Chondrocyte (in vitro differentiated cells): ENCODE measurements at places on chromosomes 1 and 21. TPM values are rescaled to one million over a fixed set of nuclear protein-coding genes. Genes with fewer than 3 reads are reported as not detected.
A peak's percentile ranks its signal among the peaks of the same experiment; 100 is the strongest.

DNA sequence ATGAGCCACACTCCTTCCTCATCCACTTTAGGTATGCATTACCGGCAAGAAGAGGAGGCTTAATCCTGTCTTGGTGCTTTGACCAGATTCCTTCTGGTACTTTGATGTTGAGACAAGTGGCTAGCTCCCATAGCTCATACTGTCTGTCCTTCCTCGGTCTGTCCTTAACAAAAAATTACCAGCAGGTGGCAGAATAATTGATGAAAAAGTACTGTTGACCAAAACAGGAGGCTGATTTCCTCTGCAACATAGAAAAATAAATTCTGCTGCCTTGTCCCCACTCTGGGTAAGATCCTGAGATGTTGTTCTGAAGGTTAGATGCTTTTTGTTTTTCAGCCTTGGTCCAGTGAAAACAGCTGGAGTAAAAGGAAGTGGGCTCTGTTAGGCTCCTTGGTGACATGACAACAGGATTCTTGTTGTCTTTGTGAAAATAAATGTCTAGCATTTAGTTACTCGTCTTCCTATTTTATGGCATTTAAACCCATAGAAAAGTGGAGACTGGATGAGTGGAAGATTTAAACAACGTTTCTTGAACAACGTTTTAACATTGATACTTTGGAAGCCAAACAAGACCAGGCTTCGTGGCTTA lies 11.2 kb upstream of the HJV start:
- no peak overlapping the region for H3K4me3 ChIP-seq
- H3K36me3 ChIP-seq: no peaks in the 10 kb centered on the region
- no peaks in the 10 kb centered on the region for H3K27me3 ChIP-seq

Gene BRWD1
- total RNA-seq: 26.5 to 33.0 TPM (median 28.4 TPM) in 3 replicates

GRCh38 chr1:15669074-15669473 lies 15.0 kb upstream of the PLEKHM2 start:
- no peak for DNase-seq
- H3K27ac ChIP-seq: no peak overlapping the region
- H3K4me3 ChIP-seq: no peak overlapping the region
- H3K36me3 ChIP-seq: peaks cover 1% of the 10 kb centered on the region
- no peaks in the 10 kb centered on the region for H3K4me1 ChIP-seq
- no peaks in the 10 kb centered on the region for H3K27me3 ChIP-seq

GRCh38 chr1:114558544-114558943 lies 22.9 kb downstream of the BCAS2 start:
- no peak for DNase-seq
- no peaks in the 10 kb centered on the region for H3K27me3 ChIP-seq
- H3K4me3 ChIP-seq: no peak overlapping the region
- H3K27ac ChIP-seq: no peak overlapping the region

Gene ZNF697
- 9.4 to 13.6 TPM (median 13.3 TPM) in 3 replicates for total RNA-seq

GRCh38 chr21:44377922-44378645 lies 24.7 kb downstream of the TRPM2 start:
- no peak overlapping the region for H3K27ac ChIP-seq
- no peaks in the 10 kb centered on the region for H3K36me3 ChIP-seq
- DNase-seq: no peak
- no peak overlapping the region for H3K4me3 ChIP-seq
- H3K27me3 ChIP-seq: peaks cover 46% of the 10 kb centered on the region
- no peaks in the 10 kb centered on the region for H3K4me1 ChIP-seq

GRCh38 chr1:154154534-154155191 lies at the start of gene NUP210L:
Gene NUP210L (minus strand): TSS chr1:154155073.
- H3K27me3 ChIP-seq: no peaks in the 10 kb centered on the region
- H3K4me1 ChIP-seq: peaks cover 60% of the 10 kb centered on the region
- H3K4me3 ChIP-seq: no peak within 1 kb of the TSS
- no peak for DNase-seq
- peaks cover 14% of the 10 kb centered on the region for H3K36me3 ChIP-seq

GRCh38 chr21:15071009-15071408 lies 6.2 kb upstream of the NRIP1 start:
- H3K4me3 ChIP-seq: no peak overlapping the region
- H3K4me1 ChIP-seq: peaks cover 4% of the 10 kb centered on the region
- H3K27ac ChIP-seq: no peak overlapping the region

- no peak overlapping the region for H3K27ac ChIP-seq
- no peaks in the 10 kb centered on the region for H3K4me1 ChIP-seq
- no peaks in the 10 kb centered on the region for H3K27me3 ChIP-seq
- no peaks in the 10 kb centered on the region for H3K36me3 ChIP-seq
- H3K4me3 ChIP-seq: no peak overlapping the region
Measured at GRCh38 chr1:167651161-167651693, 21.2 kb downstream of the RCSD1 start.

- H3K36me3 ChIP-seq: peaks cover 4% of the 10 kb centered on the region
- H3K27me3 ChIP-seq: no peaks in the 10 kb centered on the region
- H3K4me3 ChIP-seq: no peak overlapping the region
- DNase-seq: no peak
Measured at GRCh38 chr1:151259351-151259750, 4.8 kb downstream of the PSMD4 start.

DNA sequence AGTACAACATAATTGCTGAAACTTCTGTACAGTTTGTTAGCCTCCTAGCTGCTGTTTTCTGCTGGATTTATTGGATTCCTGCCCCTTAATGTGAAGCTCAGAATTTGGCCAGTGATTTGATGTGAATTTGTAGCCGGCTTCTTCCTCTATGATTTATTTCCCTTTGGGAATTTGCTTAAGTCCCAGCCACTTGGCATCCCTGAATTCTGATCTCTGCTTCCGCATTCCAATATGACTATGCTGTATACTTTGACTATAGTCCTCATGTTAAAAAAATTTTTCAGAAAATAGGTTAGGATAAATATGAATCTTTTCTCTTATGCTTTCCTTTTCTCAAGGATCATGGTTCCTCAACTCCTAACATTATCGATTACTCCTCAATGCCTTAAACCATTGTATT lies 12.4 kb upstream of the LRIF1 start:
- H3K4me1 ChIP-seq: no peaks in the 10 kb centered on the region
- H3K27me3 ChIP-seq: peaks cover 5% of the 10 kb centered on the region
- peaks cover 2% of the 10 kb centered on the region for H3K36me3 ChIP-seq
- H3K4me3 ChIP-seq: no peak overlapping the region

DNA sequence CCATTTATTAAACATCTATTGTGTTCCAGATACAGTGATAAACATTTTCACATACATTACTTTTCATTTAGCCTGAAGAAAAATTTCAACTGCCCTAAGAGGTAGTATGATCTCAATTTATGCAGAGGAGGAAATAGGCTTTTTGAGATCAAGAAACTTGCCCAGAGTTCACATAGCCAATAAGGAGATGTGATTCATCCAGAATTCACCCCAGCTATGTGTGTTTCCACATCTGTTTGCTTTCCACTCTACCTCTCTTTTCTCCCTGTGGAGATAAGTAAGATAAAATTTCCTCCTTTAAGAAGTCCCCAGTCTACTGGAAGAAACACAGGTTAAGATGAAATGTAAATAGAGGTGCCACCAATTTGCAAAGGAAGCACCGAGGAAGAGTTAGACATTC lies 199.7 kb upstream of the C8B start:
- H3K36me3 ChIP-seq: no peaks in the 10 kb centered on the region
- H3K27ac ChIP-seq: no peak overlapping the region
- H3K4me1 ChIP-seq: no peaks in the 10 kb centered on the region
- H3K4me3 ChIP-seq: no peak overlapping the region
- no peak for DNase-seq

GRCh38 chr1:180252638-180253536 lies 22.8 kb downstream of the LHX4 start:
- no peak overlapping the region for H3K4me3 ChIP-seq
- H3K27me3 ChIP-seq: peaks cover 16% of the 10 kb centered on the region
- H3K27ac ChIP-seq: no peak overlapping the region
- no peaks in the 10 kb centered on the region for H3K36me3 ChIP-seq
- no peak for DNase-seq

Gene C1orf210
- not detected in 3 replicates for total RNA-seq

Gene LEPROT
- total RNA-seq: 117 to 128 TPM (median 121 TPM) in 3 replicates

DNA sequence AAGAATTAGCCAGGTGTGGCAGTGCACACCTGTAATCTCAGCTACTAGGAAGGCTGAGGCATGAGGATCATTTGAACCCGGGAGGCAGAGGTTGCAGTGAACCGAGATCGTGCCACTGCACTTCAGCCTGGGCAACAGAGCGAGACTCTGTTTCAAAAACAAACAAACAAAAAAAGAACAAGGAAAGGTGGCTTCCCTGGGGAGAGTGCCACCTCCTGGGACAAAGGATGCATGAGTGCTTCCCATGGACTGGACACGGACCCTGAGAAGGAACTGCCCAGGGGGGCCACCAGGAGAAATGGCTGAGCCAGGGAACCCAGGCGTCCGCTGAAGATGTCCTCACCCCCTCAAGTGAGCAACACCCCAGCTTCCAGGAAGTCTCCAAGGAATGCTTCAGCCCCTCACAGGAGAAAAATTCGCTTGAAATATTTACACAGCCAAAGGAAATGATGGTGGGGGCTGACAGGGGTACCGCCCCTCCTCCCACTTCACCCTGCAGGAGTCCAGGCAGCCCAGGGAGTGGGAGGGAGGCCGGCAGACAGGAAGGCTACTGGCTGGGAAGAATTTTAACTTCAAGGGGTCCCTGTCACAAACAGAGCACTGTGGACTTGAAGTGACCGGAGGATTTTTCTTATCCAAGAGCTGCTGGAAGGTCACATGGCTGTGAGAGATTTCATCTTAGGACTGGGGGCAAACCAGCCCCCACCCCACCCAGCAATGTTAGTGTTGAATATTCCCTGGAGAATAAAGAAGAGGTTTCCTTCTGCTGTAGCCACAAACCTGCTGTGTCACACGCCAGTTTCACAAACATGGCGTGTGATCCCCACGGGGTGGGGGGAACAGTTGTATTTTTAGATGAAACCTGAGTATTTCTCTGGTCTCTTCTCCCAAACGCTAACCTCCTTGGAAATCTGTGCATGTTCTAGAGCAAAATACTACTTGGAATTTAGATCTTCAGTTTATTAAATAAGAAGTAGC lies 90.8 kb upstream of the SLC25A33 start:
- peaks cover 83% of the 10 kb centered on the region for H3K4me1 ChIP-seq
- no peaks in the 10 kb centered on the region for H3K36me3 ChIP-seq
- H3K27me3 ChIP-seq: no peaks in the 10 kb centered on the region

DNA sequence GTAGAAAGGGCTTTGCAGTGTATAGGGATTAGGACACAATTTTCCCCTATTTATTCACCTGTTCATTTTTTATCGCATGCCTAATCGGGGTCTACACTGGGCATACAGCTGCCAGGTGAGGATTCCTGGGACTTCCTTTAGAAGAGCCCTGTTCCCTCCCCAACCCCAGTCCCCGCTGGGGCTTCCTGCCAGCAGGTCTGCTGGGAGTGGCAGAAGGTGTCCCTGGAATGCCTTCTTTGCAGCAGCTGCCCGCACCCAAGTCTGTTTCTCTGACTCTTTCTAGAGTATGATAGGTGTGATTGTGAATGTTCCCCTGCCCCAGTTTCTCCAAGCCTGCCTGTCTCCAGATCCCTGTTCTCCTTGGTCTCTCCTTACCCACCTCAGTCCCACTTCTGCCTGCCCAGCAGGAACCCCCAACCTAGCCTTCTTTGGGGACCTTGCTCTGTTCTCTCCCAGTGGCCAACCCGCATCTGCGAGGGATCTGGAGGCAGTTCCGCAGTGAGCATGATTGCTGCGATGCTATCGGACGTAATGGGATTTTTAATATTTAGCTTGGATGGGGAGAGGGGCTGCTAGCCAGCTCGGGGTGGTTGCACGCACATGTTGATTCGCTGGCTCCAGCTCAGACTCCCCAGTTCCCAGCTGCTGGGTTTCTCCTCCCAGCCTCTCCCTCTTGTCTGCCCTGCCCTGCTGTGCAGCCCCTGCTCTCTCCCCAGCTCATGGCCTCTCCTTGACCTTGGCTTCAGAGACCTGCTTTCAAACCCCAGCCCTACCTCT lies 79.8 kb downstream of the EPHB2 start:
- no peak overlapping the region for H3K4me3 ChIP-seq
- H3K4me1 ChIP-seq: peaks cover 18% of the 10 kb centered on the region
- H3K36me3 ChIP-seq: no peaks in the 10 kb centered on the region
- H3K27me3 ChIP-seq: no peaks in the 10 kb centered on the region
- H3K27ac ChIP-seq: no peak overlapping the region
- DNase-seq: no peak

- H3K27me3 ChIP-seq: no peaks in the 10 kb centered on the region
- no peak overlapping the region for H3K4me3 ChIP-seq
- no peak overlapping the region for H3K27ac ChIP-seq
- no peaks in the 10 kb centered on the region for H3K36me3 ChIP-seq
- DNase-seq: no peak
- no peaks in the 10 kb centered on the region for H3K4me1 ChIP-seq
Measured at GRCh38 chr1:83718338-83718737, 280.6 kb downstream of the TTLL7 start.

DNA sequence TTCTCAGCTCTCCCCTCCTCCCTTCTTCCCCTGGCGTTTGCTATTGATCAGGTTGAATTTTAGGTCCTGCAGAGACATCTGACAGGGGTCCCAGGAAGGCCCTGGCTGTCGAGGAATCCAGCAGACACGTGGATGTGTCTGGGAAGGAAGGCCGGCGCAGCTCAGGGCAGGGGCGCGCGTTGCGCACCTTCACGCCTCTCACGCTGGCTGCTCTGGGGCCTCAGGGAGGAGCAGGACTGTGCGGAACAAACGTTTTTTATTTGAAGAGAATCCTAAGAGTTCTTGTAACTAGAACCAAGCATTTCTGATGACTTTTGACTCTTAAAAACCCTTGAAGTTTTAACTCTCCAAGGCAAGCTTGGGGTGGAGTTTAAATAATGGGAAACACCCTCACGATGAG lies 54.2 kb downstream of the SLC37A1 start:
- no peak for DNase-seq
- no peak overlapping the region for H3K27ac ChIP-seq
- H3K27me3 ChIP-seq: no peaks in the 10 kb centered on the region
- no peaks in the 10 kb centered on the region for H3K4me1 ChIP-seq
- no peak overlapping the region for H3K4me3 ChIP-seq
- H3K36me3 ChIP-seq: peaks cover 7% of the 10 kb centered on the region

DNA sequence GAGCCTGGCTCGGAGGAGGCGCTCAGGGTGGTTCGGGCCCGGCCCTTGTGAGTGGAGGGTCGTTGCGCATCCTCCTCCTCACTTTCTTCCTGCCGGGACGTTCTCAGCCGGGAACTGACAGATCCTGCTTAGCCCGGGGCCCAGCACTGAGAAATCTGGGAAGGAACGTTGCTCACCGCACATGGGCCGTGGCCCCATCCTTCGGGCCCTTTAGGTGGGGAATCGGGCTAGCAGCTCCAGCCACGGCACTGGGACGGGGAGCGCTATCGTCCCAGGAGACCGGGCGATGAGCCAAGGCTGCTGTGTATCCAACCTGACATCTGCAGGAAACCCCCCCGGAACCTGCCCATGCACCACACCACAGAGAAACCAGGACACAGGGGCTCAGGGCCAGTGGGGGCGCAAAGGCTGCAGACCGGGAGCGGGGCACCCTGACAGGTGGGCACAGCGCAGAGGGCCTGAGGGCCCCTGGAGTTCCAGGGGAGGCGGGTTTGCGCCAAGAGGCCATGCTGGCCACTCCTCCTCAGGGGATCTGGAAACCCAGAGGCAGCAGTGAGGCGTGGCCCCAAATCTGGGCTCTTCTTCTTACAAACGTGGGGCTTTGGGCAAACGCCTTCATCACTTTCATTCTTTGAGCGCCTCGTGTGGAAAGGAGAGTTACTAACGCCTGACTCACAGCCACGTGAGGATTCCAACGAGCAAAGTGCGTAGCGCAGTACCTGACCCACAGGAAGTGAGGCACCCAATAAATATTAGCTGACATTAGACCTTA lies at the start of gene SH2D5:
SH2D5 (minus strand) TSS at position 116 of the 772 bp plus-strand sequence. CDS start 4,659 bp downstream, outside the sequence.
- peak within 1 kb of the TSS; percentile 94 for H3K27ac ChIP-seq
- H3K27me3 ChIP-seq: peaks cover 4% of the 10 kb centered on the region
- DNase-seq: peak; percentile 86
- peaks cover 10% of the 10 kb centered on the region for H3K36me3 ChIP-seq

GRCh38 chr1:9822897-9823692 lies 670 bp downstream of the CLSTN1 start:
- no peaks in the 10 kb centered on the region for H3K36me3 ChIP-seq
- no peaks in the 10 kb centered on the region for H3K27me3 ChIP-seq
- no peak for DNase-seq
- H3K4me3 ChIP-seq: peak overlapping the region; percentile 89
- peak overlapping the region; percentile 55 for H3K27ac ChIP-seq

Gene CRP
- not detected in 3 replicates for total RNA-seq
